ENCODE measurements at places on chromosomes 4 and X. TPM values are rescaled to one million over a fixed set of nuclear protein-coding genes. Genes with fewer than 3 reads are reported as not detected.

Gene AFM
- polyA plus RNA-seq, result not detected

Gene ZXDA
- polyA plus RNA-seq, result 2.4 TPM

GRCh38 chr4:40874331-40874730 is 124.6 kb downstream of the NSUN7 start:
- DNase-seq, result no peak

Gene RASL11B
- polyA plus RNA-seq, result 12.5 TPM

DNA sequence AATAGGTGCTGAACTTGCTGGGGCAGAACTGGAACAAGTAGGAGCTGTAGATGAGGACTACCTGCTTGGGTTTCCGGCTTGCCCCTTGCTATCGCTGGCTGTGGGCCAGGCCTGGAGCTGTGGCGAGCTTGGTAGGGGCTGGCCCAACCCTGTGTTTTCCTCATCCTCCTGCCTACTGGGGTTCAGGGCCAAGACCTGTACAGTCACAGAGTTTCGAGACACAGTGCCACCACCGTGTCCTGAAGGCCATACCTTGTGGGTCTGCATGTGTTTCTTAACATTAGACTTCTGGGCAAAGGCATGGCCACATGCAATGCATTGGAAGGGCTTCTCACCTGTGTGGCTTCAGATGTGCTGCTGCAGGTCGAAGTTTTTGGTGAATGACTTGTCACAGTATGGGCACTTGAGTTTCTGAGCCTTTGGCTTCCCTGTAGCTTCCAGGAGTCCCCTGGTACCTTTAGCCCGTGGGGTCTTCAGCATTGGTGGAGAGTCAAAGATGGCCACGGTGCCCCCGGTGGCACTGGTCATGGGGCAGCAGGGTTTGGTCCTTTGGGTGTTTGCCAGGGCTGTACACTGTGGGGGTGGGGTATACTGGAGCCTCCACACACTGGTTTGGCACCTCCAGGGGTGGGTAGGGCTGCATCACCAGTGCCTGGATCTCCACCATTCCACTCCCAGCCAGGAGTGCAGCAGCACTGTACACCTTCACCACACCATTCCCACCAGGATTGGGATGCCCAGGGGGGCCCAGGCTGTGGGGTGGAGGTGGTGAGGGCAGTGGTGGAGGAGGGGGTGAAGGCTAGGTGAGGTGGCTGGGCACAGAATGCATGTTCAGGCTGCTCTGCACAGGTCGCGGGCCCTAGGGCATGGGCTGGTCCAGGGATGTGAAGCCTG is 52.1 kb downstream of the CFAP299 start:
- no peak for DNase-seq

- DNase-seq, result no peak
Observed at GRCh38 chr4:38114386-38115150, 154.4 kb downstream of the PTTG2 start.

GRCh38 chr4:165319030-165319429 is 8.4 kb upstream of the MSMO1 start:
- DNase-seq, result no peak

Gene TRIM60
- not detected for polyA plus RNA-seq

DNA sequence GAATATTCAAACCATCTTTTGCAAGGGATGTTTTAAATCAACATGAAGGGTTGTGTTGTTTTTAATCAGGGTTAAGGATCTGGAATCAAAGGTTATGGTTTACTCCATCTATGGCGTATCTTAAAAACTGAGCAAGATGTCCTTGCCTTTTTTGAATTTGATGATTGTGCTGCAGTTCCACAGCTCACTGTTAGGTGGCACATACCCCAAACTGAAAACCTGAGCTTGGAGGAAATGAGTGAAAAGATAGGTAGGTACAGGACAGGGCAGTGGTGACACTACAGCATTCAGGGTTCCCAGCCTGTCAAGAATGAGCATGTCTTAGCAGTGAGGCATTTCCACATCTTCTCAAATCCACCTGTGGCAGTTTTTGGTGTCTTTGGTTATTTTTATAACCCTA is 13.1 kb upstream of the EOLA1 start:
- DNase-seq, result no peak

GRCh38 chr4:98469771-98470170 is 188.6 kb downstream of the TSPAN5 start:
- DNase-seq, result no peak

DNA sequence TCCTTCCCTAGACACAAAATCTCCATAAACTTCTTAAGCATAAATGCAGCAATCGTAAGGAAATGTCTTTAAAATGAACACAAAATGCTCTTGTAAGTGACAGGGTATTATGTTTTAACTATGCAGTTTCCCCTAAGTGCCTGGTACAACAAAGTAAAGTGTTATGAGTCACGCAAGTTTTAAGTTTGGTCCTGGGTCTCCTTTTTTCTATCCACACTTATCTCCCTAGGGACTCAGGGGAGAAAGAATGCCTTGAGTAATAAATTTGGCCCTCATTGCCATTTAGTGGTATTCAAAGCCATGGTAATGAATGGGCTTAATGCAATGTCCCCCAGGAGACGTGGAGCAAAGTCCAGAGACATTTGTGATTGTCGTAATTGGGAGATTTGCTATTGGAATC is 149.1 kb downstream of the MAGEB17 start:
- DNase-seq, result no peak

Gene ARMCX6
- polyA plus RNA-seq, result 100 TPM

- peak; percentile 2 for DNase-seq
Observed at GRCh38 chrX:109281483-109282275, 200.2 kb downstream of the GUCY2F start.
